Eye (tissue), 1 donor: ENCODE measurements at places on chromosomes 16 and 17.

DNA sequence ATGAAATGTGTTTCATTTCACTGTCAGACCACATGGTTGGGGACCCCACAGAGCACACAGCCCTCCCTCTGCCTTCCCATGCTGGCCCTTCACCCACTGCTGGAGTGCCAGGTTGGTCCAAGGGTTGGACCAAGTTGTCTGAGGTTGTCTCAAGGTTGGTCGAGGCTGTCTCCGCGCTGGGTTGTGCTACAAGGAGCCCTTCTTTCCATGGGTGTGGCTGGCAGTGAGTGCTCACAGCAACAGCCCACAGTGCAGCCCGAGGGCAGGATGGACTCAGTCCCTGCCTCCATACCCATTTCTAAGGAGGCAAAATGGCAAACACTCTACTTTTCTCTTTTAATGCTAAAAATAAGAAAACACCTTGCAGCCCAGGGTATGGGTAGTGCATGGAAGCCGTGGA, 35.8 kb upstream of the STH start:
- no peak for DNase-seq

- no peak for DNase-seq
These were observed 6.8 kb downstream of the CDIP1 start for GRCh38 chr16:4531811-4532210.

DNA sequence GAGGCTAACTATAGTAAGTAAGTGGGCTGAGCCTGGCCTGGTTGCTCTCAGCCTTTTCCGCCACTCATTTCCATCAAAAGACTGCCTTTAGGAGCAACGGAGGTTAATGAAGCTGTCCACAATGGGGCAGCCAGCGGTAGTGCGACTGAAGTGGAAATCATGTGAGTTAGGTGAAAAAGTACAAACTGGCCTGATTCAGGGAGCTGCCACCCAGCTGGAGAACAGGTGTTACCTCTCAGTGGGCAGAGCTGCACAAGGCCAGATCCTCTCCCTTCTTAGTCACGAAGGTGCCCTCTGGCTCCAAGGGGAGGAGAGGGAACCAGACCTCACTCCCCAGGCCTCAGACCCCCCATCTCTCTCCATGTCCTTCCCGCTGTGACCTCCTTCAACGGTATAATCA, 34.4 kb upstream of the CDRT4 start:
- DNase-seq: peak; percentile 21

DNA sequence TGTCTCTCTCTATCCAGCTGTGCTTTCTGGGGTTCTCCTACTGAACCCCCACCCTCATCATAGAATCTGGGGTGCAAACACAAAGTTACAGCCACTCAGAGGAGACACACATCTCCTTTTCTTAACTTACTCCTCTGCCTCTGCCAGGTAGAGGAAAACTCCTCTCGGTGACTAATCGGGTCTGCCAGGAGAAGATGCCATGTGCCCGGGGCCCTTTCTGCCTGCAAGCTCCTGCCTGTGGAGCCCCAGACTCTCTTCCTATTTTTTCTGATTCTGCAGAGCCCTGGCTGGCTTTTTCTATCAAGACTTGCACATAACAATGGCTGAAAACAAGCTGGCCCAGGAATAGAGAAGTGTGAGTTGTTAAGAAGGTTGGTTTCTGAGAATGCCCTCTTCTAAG, 10.4 kb downstream of the SLC6A4 start:
- no peak for DNase-seq

DNA sequence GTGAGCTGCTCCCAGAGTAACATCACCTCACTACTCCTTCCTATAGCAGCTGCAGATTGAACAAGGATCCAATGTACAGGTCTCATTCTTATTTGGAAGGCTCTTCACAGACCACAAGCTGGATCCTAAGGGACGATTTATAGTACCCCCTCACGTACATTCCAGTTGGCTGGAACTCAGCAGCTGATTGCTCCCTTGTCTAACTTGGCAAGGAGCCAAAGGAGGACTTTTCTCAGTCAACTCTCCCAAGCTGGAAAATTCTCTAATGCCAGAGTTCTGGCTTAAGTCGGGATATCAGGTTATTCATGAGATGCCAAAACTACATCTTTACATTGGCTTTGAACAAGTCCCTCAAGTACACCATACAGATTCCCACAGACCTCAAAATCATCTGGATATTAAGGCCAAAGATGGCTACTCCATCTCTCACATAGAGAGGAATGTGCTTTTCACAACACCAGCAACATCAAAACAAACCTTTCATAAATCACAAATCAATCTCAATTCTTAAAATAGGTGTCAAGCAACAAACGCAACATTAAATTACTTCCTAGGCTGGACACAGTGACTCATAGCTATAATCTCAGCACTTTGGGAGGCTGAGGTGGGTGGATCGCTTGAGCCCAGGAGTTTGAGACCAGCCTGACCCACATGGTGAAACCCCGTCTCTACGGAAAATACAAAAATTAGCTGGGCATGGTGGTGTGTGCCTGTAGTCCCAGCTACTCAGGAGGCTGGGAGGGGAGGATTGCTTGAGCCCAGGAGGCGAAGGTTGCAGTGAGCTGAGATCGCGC, 39.3 kb downstream of the SMG6 start:
- DNase-seq: peak; percentile 51

GRCh38 chr17:62968445-62968923, 2.4 kb downstream of the TANC2 start:
- DNase-seq: peak; percentile 88

GRCh38 chr17:40534371-40535189, 30.7 kb downstream of the CCR7 start:
- DNase-seq: no peak

GRCh38 chr16:54150861-54151260, 135.7 kb downstream of the IRX3 start:
- DNase-seq: no peak

DNA sequence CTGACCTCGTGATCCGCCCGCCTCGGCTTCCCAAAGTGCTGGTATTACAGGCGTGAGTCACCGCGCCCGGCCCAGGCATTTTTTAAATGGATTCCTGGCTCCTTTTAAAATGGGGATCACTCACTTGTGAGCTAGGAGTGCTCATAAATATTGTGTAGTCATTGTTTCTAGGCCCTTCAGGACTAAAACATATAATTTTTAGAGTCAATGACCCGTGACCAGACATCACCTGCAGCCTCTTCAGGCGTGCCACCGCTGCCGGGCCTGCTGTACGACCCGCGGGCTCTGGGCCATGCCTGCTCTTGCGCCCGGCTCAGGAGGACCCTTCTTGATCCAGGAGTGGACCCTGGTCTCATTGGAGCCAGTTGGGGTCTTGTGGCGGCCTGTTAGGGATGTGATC, 30.8 kb downstream of the EFCAB5 start:
- DNase-seq: no peak

- DNase-seq: no peak
These were observed 77.2 kb upstream of the IRX3 start for GRCh38 chr16:54363766-54364165.

DNA sequence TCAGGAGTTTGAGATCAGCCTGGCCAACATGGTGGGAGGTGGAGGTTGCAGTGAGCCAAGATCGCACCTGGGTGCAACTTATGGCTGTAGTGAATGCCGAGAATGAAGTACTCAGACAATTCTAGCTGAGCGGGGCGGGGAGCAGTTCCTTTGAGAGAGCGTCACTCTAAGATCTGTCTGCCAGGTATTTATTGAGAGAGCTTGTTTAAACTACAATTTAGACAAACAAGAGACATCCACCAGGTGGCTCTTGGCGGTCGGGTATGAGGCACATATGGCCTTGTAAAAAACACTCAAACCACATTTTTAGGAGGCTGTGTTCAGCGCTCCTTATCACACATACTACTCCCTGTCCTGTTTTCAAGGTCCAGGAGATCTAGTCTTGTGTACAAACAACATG, 40.6 kb upstream of the CDH1 start:
- no peak for DNase-seq

DNA sequence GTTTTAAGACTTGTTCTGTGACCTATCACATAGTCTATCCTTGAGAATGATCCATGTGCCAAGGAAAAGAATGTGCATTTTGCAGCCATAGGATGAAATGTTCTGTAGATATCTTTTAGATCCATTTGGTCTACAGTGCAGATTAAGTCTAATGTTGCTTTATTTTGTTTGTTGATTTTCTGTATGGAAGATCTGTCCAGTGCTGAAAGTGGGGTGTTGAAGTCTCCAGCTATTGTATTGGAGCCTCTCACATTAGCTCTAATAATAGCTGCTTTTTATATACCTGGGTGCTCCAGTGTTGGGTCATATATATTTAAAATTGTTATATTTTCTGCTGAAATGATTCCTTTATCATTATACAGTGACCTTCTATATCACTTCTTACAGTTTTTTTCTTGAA, 155.6 kb upstream of the MON1B start:
- no peak for DNase-seq

GRCh38 chr16:72124761-72125634, 31.4 kb downstream of the DHX38 start:
- DNase-seq: peak; percentile 90

GRCh38 chr17:45155029-45155428, 6.6 kb upstream of the HEXIM2 start:
- DNase-seq: no peak

DNA sequence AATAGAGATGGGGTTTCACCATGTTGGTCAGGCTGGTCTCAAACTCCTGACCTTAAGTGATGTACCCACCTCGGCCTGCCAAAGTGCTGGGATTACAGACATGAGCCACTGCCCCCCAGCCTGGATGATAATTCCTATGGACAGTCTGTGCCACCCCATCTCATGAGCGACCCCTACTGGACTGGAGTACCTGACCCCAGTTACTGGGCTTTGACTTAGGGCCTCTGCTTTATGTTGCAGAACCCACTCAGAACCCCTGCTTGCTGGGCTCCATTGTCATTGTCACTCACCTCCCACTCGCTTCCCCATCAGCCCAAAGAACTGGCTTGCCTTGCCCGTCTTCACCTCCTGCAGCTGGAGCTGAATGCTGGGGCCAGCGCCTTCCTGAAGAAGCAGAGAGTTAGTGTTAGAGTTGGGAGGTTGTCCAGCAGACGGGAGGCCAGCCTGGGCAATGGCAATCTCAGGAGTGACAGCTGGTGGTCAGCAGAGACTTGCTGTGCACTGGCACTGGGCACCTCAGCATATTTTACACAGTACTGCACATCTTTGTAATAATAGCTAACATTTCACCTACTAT, 4.0 kb downstream of the TAC4 start:
- DNase-seq: no peak

GRCh38 chr17:16459855-16460550, 32.0 kb downstream of the LRRC75A start:
- no peak for DNase-seq

- no peak for DNase-seq
These were observed 11.0 kb downstream of the HSD11B2 start for GRCh38 chr16:67441907-67442306.

- no peak for DNase-seq
These were observed 50.4 kb downstream of the USP22 start for GRCh38 chr17:20992416-20992815.

DNA sequence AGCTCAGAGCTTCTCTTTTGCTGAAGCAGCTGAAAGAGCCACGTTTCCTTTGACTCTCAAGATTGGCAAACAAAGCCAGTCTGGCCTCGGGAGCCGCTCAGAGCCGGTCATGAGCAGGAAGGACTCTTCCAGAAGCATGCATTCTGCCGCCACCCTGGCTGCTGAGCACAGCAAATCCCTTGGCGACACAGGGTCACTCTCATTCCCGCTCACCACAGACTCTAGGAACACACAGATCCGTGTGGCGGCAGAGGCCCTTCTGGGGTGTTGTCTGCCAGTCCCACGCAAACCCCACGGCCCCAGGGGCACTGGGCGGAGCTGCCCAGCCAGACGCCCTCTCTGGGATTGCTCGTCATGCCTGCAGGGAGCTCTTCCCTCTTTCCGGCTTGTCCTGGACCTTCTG, 157.0 kb downstream of the C16orf95 start:
- DNase-seq: peak; percentile 32

GRCh38 chr17:63151941-63152523, 186.0 kb downstream of the TANC2 start:
- peak; percentile 61 for DNase-seq

DNA sequence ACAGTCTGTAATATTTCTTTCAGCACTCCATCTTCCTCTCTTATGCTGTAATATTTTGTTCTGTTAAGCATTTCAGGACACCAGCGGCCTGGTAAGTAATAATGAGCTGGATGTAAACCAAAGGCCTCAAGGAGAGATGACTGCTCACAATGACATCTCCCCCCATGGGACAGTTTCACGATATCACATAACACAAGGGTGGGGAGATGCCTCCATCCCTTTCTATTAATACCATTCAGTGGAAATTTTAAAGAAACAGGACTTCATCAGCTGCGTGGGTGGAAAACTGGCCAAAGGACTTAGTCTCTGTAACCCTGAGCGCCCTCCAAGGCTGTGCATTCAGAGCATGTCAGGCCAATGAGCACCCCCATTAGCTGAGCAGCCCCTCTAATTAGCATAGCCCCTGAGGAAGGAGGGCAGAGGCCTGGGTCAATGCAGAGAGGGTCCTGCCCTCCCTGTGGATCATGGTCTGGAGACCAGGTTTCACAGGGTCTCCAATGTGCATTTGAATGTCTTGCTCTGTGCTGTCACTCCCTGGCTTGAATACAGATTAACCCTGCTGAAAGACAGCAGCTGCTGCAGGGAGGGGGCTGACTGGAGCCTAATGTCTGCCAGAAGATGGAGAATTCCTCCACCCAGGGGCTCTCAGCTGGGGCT, 156.4 kb downstream of the HS3ST2 start:
- DNase-seq: peak; percentile 70

DNA sequence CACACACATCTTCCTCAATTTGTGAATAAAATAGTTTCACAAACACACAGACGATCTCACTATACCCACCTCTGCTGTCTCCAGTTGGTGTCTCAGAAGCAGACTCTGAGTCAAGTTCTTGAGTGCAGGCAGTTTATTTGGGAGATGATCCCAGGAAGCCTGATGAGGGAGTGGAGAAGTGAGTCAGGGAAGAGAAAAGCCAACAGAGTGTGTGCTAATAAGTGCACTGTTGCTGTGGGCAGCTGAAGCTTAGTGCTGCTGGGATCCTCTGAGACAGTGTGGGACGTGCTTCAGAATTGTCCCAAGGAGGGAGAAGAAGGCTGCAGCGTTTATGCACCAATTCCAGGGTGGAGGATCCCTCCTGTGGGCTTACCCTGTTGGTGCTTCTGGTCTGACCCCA, 423.2 kb upstream of the C16orf82 start:
- peak; percentile 2 for DNase-seq

GRCh38 chr17:13160296-13160695, 142.5 kb upstream of the ELAC2 start:
- DNase-seq: no peak

- DNase-seq: no peak
These were observed 5.6 kb downstream of the CDH16 start for GRCh38 chr16:66913081-66913480.

DNA sequence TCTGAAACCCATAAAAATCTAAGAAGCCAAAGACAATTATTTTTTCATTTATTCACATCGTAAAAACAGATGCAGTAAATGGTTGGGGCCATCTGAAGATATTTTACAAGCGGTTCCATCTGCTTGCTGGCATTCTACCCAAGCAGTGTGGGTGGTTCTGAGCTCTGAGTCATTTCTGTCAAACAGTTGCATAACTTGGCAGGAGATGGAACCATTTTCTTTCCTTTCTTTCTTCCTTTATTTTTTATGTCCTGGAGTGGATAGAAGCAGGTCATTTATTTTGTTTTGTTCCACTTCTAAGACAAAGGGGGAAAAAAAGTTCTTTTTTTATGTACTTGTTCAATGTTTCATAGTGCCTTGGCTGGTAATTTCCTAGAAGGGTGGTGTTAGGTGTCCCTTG, 1151.9 kb upstream of the GOT2 start:
- peak; percentile 42 for DNase-seq

- no peak for DNase-seq
These were observed 30.7 kb upstream of the MYO18A start for GRCh38 chr17:29210879-29211278.

- DNase-seq: no peak
These were observed 80.2 kb upstream of the TOB1 start for GRCh38 chr17:50946223-50946890.
